ENCODE measurements at places on chromosomes 3 and 15. TPM values are rescaled to one million over a fixed set of nuclear protein-coding genes. Genes with fewer than 3 reads are reported as not detected.

Gene TP53BP1
- total RNA-seq: 18.3 TPM

Gene ZNF80
- not detected for total RNA-seq

Gene RTP2
- not detected for total RNA-seq

Gene BCL2A1
- total RNA-seq: 0.38 TPM

Gene P3H2
- total RNA-seq: 76.2 TPM

Gene ERICH6
- total RNA-seq: not detected

Gene STAB1
- total RNA-seq: under 0.01 TPM

Gene CCR3
- not detected for total RNA-seq

Gene TMEM266
- not detected for total RNA-seq

Gene GHSR
- not detected for total RNA-seq

Gene B2M
- 847 TPM for total RNA-seq

Gene TGM5
- total RNA-seq: 0.16 TPM

Gene PARP14
- 7.4 TPM for total RNA-seq

Gene STX19
- not detected for total RNA-seq

Gene SCAANT1
- total RNA-seq: not detected

Gene GPR160
- 1.0 TPM for total RNA-seq

Gene LTK
- not detected for total RNA-seq

Gene ZNF385D
- not detected for total RNA-seq

Gene CPNE4
- total RNA-seq: not detected

Gene MYLK
- 9.7 TPM for total RNA-seq

Gene FEZF2
- total RNA-seq: not detected

Gene BNC1
- total RNA-seq: 98.3 TPM

Gene TUBGCP5
- 14.9 TPM for total RNA-seq

Gene TUSC7
- total RNA-seq: not detected

Gene TWF2
- 149 TPM for total RNA-seq

Gene PLSCR2
- not detected for total RNA-seq

Gene MST1R
- total RNA-seq: 21.9 TPM

Gene TLR9
- total RNA-seq: not detected

Gene XCR1
- not detected for total RNA-seq

Gene CEMIP
- 1.1 TPM for total RNA-seq

Gene ISL2
- total RNA-seq: 0.11 TPM

Gene ALPK3
- 0.08 TPM for total RNA-seq

Gene ACTR8
- 20.4 TPM for total RNA-seq

Gene ITGA11
- 0.08 TPM for total RNA-seq

Gene PTPN23
- 14.7 TPM for total RNA-seq

Gene AMIGO3
- not detected for total RNA-seq

Gene C3orf20
- total RNA-seq: not detected

Gene PRR23E
- total RNA-seq: not detected

Gene KCNMB3
- 0.16 TPM for total RNA-seq

Gene KLF15
- total RNA-seq: not detected

Measured in hair follicular keratinocyte (primary cell).